Left lobe of liver (tissue), 2 donors: ENCODE measurements at places on chromosomes 4 and X. TPM values are rescaled to one million over a fixed set of nuclear protein-coding genes. Genes with fewer than 3 reads are reported as not detected.
A peak's percentile ranks its signal among the peaks of the same experiment; 100 is the strongest.

GRCh38 chr4:149234798-149235197, 580.8 kb downstream of the IQCM start:
- no peak for DNase-seq

- DNase-seq, result no peak
Observed at GRCh38 chr4:10074767-10075105, 41.9 kb downstream of the WDR1 start.

DNA sequence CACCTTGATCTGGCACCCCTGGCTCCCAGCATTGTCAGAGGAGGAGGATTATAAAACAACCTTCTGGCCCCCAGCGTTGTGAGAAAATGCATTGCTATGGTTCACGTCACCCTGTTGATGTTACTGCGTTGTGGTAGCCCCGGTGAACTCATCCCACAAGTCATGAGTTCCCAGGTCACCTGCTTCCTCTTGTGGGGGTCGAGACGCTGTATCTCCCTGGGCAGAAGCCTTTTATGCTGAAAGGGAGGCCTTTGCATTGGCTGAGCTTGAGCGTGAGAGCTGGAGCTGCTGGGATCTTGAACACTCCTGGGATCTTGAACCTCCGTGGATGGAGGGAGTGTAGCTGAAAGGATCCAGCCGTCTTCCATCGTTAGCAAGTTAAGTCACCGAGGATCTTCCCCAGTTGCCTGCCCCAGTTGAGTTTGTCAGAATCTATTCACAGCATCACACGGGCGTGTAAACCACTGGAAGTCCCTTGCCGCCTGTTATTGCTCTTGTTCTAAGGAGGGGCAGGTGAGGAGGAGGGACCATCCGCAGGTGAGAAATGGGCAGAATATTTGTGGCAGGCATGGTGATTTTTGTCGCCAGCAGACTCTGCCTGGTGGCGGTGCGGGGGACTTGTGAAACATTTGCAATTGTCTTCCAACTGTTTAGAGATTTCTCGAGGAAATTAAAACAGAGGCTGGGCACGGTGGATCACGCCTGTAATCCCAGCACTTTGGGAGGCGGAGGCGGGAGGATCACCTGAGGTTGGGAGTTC, 299.9 kb downstream of the ASMT start:
- no peak for DNase-seq

- peak; percentile 90 for DNase-seq
Observed at GRCh38 chr4:186191200-186192065, at the start of gene CYP4V2. CYP4V2 (plus strand) TSS chr4:186191567; CDS start chr4:186191824, 257 bp downstream.

Gene FGF2
- 1.2 TPM for total RNA-seq

Gene PPP4R3C
- not detected for total RNA-seq

GRCh38 chr4:5378002-5378401, 326.7 kb downstream of the STK32B start:
- no peak for DNase-seq

- DNase-seq, result no peak
Observed at GRCh38 chr4:98262431-98262830, 1.2 kb downstream of the RAP1GDS1 start.

Gene PRAF2
- 5.4 TPM for total RNA-seq

Gene FAM9C
- total RNA-seq, result not detected

DNA sequence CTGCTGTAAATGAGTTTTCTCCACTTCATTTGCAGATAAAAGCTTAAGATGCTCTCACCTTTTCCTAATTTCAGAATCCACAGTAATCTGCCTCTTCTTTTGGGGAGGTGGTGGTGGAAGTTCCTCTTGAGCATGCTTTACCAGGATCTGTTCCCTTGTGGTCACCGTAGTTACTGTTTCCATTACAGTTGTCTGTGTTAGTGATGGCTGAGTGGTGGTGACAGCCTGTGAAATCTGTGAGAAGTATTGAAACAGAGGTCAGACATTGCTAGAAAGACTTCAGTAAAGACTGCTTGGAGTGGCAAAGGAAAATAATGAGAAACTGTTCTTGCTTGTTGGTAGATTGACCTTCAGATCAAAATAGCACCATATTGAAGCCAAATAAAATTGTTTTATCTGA, 666.2 kb downstream of the DMD start:
- DNase-seq, result no peak

DNA sequence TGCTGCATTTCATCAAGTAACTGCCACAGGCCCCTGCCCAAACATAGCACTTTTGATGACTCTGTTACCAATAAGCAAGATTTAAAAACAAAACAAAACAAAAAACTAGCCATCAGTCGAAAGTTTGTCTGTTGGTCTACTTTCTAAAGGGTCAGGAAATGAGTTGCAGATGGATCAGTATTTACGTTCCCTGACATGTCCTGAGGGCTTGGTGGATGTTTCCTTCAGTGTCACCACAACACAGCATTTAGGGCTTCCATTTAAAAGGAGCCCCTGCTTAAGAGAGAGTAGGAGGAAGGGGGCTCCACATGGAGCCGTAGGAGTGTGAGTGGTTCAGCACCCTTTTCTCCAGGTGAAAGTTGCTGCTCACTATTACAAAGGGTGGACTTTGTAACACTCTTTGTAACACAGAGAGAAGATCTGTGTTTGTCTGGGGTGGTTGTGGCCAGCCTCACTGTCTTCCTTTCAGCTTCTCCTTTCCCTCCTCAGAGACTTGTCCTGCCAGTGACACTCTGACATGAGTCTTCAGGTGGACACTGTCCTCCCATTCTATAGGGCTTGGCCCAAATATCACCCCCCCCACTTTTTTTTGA, 167.5 kb upstream of the PDE5A start:
- DNase-seq, result no peak

Gene SHROOM2
- total RNA-seq, result 4.7 TPM

DNA sequence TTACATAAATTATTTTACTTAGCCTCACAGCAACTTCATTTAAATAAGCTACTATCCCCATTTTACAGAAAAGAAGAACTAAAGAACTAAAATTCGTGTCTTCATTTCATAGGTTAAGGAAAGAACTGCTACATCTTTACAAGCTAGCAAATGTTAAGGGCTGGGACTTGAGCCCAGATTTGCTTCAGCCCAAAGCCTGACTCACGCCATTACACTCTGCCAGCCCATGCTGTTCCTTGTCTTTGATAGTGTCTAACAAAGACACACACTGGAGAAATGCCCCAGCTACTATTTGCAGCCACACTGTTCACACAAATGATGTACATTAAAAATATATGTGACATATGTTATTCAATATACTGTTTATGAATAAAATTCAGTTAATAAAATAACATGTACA, 29.0 kb upstream of the ERVMER34-1 start:
- no peak for DNase-seq
